Effector memory CD4-positive, alpha-beta T cell (primary cell): ENCODE measurements at places on chromosomes 5 and 9.
A peak's percentile ranks its signal among the peaks of the same experiment; 100 is the strongest.

DNA sequence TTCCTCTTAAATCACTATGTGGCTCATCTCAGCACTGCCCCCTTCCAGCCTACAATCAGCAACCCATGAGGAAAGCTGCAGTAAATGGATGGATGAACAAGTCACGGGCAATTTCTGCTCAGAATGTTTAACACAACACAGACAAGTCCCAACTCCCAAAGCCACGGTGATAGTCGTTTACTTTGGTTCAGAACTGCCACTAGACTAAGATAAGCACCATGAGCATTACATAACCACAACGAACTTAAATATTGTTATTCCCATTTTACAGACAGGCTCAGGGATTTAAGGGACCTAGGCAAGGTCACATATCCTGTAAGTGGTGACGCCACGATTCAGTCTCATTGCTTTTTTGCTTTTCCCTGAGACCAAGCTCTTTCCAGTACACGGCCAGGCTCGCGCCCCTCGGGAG lies 2.0 kb upstream of the SMIM27 start:
- peak overlapping the region; percentile 90 for H3K4me3 ChIP-seq
- H3K27ac ChIP-seq: peak overlapping the region; percentile 94
- H3K36me3 ChIP-seq: no peaks in the 10 kb centered on the region
- H3K4me1 ChIP-seq: peaks cover 15% of the 10 kb centered on the region
- no peaks in the 10 kb centered on the region for H3K27me3 ChIP-seq

- H3K27ac ChIP-seq: no peak overlapping the region
- peaks cover 11% of the 10 kb centered on the region for H3K36me3 ChIP-seq
- no peak overlapping the region for H3K4me3 ChIP-seq
- no peaks in the 10 kb centered on the region for H3K4me1 ChIP-seq
- no peaks in the 10 kb centered on the region for H3K27me3 ChIP-seq
- DNase-seq: no peak
Measured at GRCh38 chr5:34061993-34062392, 19.0 kb upstream of the C1QTNF3 start.

DNA sequence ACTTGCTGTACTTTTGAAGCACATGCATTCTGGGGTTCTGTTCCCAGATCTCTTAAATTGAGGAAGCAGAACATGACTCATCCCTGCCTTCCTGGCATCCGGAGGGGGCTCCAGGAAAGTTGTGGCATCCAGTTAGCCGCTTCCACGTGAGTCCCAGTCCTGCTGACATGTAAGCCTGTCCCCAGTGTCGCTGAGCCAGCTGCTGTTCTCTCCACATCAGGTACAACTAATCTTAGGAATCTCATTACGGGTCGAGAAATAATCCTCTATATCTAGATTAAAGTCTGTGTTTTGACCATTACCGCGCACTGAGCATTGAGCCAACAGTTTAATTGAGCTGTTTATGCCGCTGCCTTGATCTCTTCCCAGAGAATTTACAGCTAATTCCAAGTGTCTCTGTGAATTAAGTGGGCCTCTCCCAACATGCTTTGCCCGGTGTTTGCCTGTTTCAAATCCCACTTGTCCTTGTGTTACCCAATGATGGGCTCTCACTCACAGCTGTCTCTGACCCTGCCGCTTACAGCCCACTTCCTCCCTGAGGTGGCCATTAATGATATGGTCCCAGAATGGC lies 10.5 kb upstream of the SHB start:
- H3K4me3 ChIP-seq: no peak overlapping the region
- no peaks in the 10 kb centered on the region for H3K4me1 ChIP-seq
- no peak overlapping the region for H3K27ac ChIP-seq
- no peaks in the 10 kb centered on the region for H3K36me3 ChIP-seq
- DNase-seq: no peak
- H3K27me3 ChIP-seq: no peaks in the 10 kb centered on the region

DNA sequence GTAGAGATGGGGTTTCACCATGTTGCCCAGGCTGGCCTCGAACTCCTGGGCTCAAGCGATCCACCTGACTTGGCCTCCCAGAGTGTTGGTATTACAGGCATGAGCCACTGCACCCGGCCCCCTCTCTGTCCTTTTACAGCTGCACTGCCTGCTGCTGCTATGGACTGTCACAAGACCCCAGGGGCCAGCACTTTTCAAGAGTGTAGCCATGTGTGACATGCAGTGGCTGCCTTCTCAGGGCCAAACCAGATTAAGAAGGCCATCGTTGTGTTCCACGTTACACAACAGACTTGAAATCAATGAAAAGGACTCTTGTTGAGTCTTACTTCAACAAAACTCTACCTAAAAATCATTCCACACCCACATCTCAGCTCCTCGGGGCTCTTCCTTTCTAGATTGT lies 78.9 kb upstream of the ICE1 start:
- no peak overlapping the region for H3K4me3 ChIP-seq
- no peak overlapping the region for H3K27ac ChIP-seq
- no peak for DNase-seq
- H3K4me1 ChIP-seq: no peaks in the 10 kb centered on the region
- no peaks in the 10 kb centered on the region for H3K27me3 ChIP-seq

- H3K4me1 ChIP-seq: no peaks in the 10 kb centered on the region
- H3K27ac ChIP-seq: no peak overlapping the region
- peaks cover 5% of the 10 kb centered on the region for H3K27me3 ChIP-seq
- DNase-seq: no peak
Measured at GRCh38 chr5:59767681-59768151, 125.8 kb downstream of the PDE4D start.

- H3K4me3 ChIP-seq: no peak overlapping the region
- no peak for DNase-seq
- H3K36me3 ChIP-seq: no peaks in the 10 kb centered on the region
- H3K4me1 ChIP-seq: no peaks in the 10 kb centered on the region
- no peak overlapping the region for H3K27ac ChIP-seq
- no peaks in the 10 kb centered on the region for H3K27me3 ChIP-seq
Measured at GRCh38 chr5:52356311-52356918, 431.3 kb upstream of the ITGA1 start.

- DNase-seq: no peak
- H3K27ac ChIP-seq: no peak within 1 kb of the TSS
- H3K4me3 ChIP-seq: peak within 1 kb of the TSS; percentile 37
- no peaks in the 10 kb centered on the region for H3K4me1 ChIP-seq
Measured at GRCh38 chr5:141420855-141421488, at the start of gene PCDHGA11. Gene PCDHGA11, plus strand, starts transcription at chr5:141421051. Its CDS starts 177 bp downstream, at chr5:141421228.

- no peak for DNase-seq
- H3K27me3 ChIP-seq: no peaks in the 10 kb centered on the region
- H3K27ac ChIP-seq: no peak overlapping the region
- no peaks in the 10 kb centered on the region for H3K36me3 ChIP-seq
- no peaks in the 10 kb centered on the region for H3K4me1 ChIP-seq
Measured at GRCh38 chr5:147055850-147056566, 177.5 kb upstream of the PPP2R2B start.

GRCh38 chr5:59873113-59873512 lies 20.4 kb downstream of the PDE4D start:
- H3K27me3 ChIP-seq: no peaks in the 10 kb centered on the region
- H3K36me3 ChIP-seq: no peaks in the 10 kb centered on the region
- H3K27ac ChIP-seq: no peak overlapping the region
- no peak for DNase-seq

- peak overlapping the region; percentile 98 for H3K27ac ChIP-seq
- H3K4me3 ChIP-seq: peak overlapping the region; percentile 86
- H3K36me3 ChIP-seq: peaks cover 28% of the 10 kb centered on the region
- DNase-seq: peak; percentile 53
Measured at GRCh38 chr5:134175921-134176510, 734 bp downstream of the SKP1 start.

- DNase-seq: no peak
- no peaks in the 10 kb centered on the region for H3K36me3 ChIP-seq
- no peaks in the 10 kb centered on the region for H3K4me1 ChIP-seq
- H3K27me3 ChIP-seq: no peaks in the 10 kb centered on the region
- H3K4me3 ChIP-seq: no peak overlapping the region
Measured at GRCh38 chr5:83964271-83964670, 243.6 kb upstream of the HAPLN1 start.

DNA sequence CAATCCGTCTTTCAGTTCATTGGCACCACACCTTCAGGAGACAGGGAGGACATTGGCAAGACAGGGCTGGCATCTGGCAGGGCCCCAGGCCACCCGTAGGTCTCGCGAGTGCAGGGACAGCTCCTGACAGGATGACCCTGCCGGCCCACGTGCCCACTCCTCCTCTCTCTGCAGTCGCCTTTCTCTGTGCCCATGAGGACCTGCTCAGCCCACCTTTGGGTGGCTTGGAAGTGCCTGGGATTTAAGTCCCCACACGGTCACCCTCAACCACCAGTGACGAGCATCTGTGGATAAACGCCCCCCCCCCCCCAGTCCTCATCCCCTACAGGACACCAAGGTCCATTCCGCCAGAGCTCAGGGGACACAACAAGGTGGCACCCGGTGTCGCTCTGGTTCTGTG lies 4.1 kb downstream of the MRPL36 start:
- H3K4me3 ChIP-seq: no peak overlapping the region
- H3K4me1 ChIP-seq: peaks cover 27% of the 10 kb centered on the region
- DNase-seq: no peak
- H3K36me3 ChIP-seq: peaks cover 10% of the 10 kb centered on the region

DNA sequence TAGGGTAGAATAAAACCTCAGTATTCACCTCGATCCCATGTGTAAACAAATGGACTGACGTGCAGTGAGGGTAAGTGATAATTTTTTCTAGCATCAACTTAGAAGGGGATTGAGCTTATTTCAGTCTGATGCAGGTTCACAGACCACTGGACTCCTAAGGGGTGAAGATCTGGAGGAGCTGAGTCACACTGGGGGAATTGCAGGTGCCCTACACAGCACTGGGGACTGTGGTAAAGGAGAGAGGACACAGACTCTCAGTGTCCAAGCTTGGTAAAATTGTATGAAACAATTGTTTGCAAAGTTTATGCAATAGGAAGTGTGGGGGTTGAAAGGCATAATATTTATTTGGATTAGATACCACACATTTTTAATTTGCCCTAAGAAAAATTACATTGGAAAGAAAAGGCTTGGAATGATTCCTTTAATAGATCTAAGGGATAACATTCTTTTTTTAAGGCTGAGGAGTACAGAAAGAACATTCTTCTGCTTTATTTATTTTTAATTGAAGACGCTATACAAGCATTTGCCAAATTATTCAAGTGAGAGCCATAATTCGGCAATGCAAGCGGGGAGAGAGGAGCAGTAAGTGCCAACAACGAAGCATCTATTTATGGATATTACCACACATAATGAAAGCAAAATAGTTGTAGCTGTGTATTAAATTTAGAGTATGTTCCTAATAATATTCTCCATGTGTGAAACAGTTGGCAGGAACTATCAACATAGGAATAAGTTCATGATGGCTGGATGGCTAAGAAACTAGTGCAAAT lies 766.9 kb upstream of the ADAMTS16 start:
- DNase-seq: no peak
- no peak overlapping the region for H3K4me3 ChIP-seq
- no peaks in the 10 kb centered on the region for H3K36me3 ChIP-seq
- no peaks in the 10 kb centered on the region for H3K4me1 ChIP-seq
- H3K27me3 ChIP-seq: no peaks in the 10 kb centered on the region

DNA sequence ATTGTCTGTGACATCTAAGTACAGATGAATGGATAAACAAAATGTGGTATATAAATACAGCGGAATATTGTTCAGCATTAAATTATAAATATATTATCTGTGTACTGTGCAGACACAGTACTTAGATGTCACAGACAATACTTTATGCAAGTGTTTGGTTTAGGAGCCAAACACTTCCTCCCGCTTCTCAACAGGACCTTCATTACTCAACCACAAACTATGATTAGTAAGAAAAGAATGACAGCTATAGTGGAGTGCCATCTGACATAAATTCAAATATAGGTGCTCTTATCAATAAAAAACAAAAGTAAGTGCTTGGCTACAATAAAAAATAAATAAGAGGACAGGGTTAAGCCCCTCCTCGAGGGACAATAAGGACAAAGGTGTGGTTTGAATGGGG lies 38.9 kb upstream of the STX17 start:
- no peaks in the 10 kb centered on the region for H3K36me3 ChIP-seq
- no peaks in the 10 kb centered on the region for H3K27me3 ChIP-seq
- no peak overlapping the region for H3K27ac ChIP-seq
- no peak for DNase-seq
- no peak overlapping the region for H3K4me3 ChIP-seq

GRCh38 chr9:77879437-77879943 lies 152.1 kb downstream of the GNAQ start:
- no peaks in the 10 kb centered on the region for H3K27me3 ChIP-seq
- H3K27ac ChIP-seq: no peak overlapping the region
- no peaks in the 10 kb centered on the region for H3K4me1 ChIP-seq
- H3K36me3 ChIP-seq: no peaks in the 10 kb centered on the region

- DNase-seq: no peak
- no peaks in the 10 kb centered on the region for H3K36me3 ChIP-seq
- H3K4me1 ChIP-seq: no peaks in the 10 kb centered on the region
- no peak overlapping the region for H3K27ac ChIP-seq
- H3K27me3 ChIP-seq: no peaks in the 10 kb centered on the region
- H3K4me3 ChIP-seq: no peak overlapping the region
Measured at GRCh38 chr9:72691671-72692070, 170.3 kb downstream of the TMC1 start.
